Effector memory CD8-positive, alpha-beta T cell (primary cell): ENCODE measurements at places on chromosomes 12 and 14.

- DNase-seq, result no peak
Observed at GRCh38 chr14:105223260-105223659, 25.1 kb upstream of the BTBD6 start.

DNA sequence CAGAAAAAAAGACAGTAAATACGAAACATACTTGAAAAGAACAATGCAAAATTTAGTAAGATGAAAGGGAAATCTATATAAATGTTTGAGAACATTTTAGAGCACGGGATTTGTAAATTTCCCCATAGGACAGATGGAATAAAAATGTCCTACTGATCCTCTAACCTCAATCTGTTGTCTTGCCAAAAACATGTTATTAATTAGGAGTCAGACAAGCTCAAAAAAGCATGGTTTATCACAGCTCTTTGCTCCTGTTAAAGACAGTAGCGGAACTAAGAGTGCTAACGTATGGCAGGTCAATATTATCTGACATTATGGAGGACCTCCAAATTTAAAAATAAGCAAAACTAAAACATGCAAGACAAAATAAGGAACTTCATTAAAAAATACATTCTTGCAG is 12.9 kb downstream of the GMFB start:
- no peak for DNase-seq

- DNase-seq, result no peak
Observed at GRCh38 chr12:131994589-131994988, 44.8 kb downstream of the EP400 start.

DNA sequence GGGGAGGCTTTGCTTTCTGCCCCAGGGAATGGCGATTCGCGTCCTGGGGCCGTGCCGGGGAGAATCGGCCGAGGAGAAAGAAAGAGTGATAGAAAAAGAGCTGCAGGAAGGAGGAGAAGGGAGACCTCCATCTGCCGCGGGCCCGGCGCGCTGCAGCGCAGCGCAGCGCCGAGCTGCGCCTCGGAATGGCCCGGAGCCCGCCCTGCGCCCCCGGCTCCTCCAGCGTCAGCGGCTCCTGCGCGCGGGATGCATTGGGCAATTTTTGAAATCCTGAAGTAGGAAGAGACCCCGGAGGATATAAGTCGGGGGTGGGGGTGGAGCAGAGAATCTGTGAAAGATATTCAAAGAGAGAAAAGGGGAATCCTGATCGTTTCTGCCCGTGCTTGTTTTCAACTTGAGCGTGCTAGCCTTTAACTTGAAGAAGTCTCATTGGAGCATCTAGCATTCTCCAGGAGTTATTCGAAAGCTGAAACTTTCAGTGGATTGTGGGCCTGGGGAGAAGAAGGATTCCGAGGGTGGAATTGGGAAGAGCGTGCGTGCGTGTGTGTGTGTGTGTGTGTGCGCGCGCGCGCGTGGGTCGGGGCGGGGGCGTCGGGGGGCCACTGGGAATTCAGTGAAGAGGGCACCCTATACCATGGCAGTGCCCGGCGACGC is 441 bp downstream of the PDE3A start:
- DNase-seq, result no peak

GRCh38 chr12:65942102-65942501 is 117.8 kb downstream of the HMGA2 start:
- no peak for DNase-seq
